ENCODE measurements at places on chromosomes 12 and 14. TPM values are rescaled to one million over a fixed set of nuclear protein-coding genes. Genes with fewer than 3 reads are reported as not detected.

Gene DPF3
- 37.7 TPM for total RNA-seq

Gene BATF
- 0.93 TPM for total RNA-seq

Gene CCDC38
- total RNA-seq = 0.22 TPM

Gene KRT73
- not detected for total RNA-seq

Gene PTGDR
- 1.3 TPM for total RNA-seq

Gene ACSS3
- total RNA-seq = 24.5 TPM

Gene WSCD2
- total RNA-seq = 0.14 TPM

Gene REC8
- total RNA-seq = 1.6 TPM

Gene PTHLH
- 3.7 TPM for total RNA-seq

Gene ZNF605
- total RNA-seq = 12.9 TPM

Gene HNF1A
- total RNA-seq = not detected

Gene KRT82
- not detected for total RNA-seq

Gene PLEKHD1
- 0.14 TPM for total RNA-seq

All from left ventricle myocardium inferior (tissue), 1 donor.